ENCODE measurements at places on chromosomes 16 and 17.

DNA sequence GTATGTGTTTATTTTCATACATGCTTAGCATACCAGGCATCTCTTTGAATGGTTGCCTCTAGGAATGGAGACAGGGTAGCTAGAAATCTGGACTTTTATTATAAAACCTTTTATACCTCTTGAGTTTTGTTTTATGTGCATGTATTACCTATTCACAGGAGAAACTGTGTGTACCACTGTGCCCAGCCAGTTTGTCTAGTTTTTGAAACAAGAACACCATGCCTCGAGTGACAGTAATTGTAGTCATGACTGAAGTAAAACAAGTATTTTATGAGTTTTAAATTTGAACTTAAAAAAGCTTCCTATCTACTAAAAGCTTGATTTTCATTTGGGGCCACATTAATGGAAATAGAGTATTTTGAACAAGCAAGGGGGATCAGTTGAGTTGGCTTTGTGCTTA lies 57.4 kb downstream of the SNTB2 start:
- DNase-seq: no peak

GRCh38 chr16:81523387-81524115 lies 78.9 kb downstream of the CMIP start:
- no peak for DNase-seq

- no peak for DNase-seq
These were observed 10.2 kb upstream of the TXNDC11 start for GRCh38 chr16:11752856-11753255.

GRCh38 chr16:81804134-81804610 lies 25.1 kb downstream of the PLCG2 start:
- no peak for DNase-seq

- no peak for DNase-seq
These were observed 18.9 kb downstream of the ACSF3 start for GRCh38 chr16:89112377-89113151.

DNA sequence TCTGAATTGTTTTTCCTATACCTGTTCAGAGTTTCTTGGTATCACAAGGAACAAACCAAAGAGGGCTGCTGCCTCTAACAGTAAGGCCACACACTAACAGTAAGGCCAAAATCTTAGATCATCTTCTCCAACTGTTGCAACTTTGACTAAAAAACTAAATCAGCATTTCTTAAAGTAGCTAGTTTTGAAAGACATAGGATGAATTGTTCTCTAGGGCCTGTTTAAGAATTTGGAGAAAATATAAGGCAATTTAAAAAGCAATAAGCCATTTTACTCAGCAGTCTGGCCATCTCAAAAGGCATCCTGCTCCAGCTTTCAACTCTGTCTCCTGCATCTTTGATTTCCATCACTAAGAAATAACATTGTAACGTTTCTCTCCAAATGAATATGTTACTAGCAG lies 105.0 kb upstream of the MON1B start:
- DNase-seq: no peak

- no peak for DNase-seq
These were observed 3.7 kb upstream of the SCNN1B start for GRCh38 chr16:23298290-23298915.

- no peak for DNase-seq
These were observed 507 bp downstream of the DYNLRB2 start for GRCh38 chr16:80541306-80541694.

DNA sequence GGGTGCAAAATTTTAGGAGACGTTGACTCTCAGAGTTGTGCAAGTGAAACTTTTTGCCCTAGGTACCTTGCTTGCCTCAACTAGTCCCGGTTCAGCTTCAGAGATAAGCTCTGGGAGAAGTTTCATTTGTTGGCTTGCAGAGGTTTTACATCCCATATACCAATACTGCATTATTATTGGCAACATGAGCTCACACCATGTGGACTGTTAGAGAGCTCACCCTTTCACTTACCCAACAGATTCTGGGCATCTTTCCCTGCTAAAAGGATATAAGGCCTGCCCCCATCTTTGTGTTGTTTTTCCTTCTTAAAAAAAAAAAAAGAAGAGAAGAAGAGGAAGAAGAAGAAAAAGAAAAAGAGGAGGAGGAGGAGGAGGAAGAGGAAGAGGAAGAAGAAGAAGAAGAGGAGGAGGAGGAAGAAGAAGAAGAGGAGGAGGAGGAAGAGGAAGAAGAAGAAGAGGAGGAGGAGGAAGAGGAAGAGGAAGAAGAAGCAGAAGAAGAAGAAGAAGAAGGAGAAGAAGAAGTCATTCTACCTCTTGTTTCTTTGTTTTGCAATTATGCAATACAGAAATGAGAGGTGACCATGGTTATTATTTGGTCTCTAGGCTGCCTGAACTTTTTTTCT lies 292.6 kb upstream of the IRX3 start:
- no peak for DNase-seq

DNA sequence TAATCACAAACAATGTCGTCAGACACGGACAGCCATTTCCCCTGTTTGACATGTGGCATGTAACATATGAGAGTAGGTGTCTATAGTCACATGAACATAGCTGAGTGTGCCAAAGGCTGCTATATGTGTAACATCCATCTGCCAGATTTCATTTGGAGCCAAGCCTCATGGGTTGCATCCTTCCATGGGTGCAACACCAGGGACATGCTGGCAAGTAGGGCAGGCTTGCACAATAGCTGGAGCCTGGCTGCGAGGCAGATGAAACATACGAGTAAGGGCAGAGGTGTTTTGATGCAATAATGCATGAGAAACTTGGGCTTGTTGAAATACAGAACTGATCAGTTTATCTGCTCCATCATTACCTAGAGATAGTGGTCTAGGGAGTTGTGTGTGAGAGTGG lies 9.0 kb upstream of the ZNF689 start:
- no peak for DNase-seq

- DNase-seq: no peak
These were observed 9.8 kb upstream of the TNRC6C start for GRCh38 chr17:77948690-77949114.

GRCh38 chr16:54454616-54455015 lies 168.0 kb upstream of the IRX3 start:
- DNase-seq: no peak

DNA sequence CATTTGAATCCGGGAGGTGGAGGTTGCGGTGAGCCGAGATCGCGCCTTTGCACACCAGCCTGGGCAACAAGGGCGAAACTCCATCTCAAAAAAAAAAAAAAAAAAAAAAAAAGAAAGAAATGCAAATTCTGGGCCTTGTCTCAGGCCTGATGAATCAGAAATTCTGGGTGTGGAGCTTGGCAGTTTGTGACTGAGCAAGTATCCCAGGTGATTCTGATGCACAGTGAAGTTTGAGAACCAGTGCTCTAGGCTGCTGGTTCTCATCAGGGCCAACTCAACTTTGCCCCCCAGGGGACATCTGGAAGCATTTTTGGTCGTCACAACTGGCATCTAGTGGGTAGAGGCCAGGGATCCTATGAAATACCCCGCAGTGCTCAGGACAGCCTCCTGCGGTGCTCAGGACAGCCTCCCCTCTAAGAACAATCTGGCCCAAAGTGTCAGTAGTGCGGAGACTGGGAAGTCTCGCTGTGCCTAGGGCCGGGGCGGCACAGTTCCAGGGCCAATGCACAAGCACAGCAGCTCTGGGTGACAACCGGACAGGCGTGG lies 55.9 kb downstream of the SDK2 start:
- DNase-seq: no peak

GRCh38 chr17:9825641-9826150 lies at the start of gene GLP2R:
TSS of gene GLP2R (plus strand) at chr17:9825924. CDS start at chr17:9826064, 140 bp downstream.
- no peak for DNase-seq

DNA sequence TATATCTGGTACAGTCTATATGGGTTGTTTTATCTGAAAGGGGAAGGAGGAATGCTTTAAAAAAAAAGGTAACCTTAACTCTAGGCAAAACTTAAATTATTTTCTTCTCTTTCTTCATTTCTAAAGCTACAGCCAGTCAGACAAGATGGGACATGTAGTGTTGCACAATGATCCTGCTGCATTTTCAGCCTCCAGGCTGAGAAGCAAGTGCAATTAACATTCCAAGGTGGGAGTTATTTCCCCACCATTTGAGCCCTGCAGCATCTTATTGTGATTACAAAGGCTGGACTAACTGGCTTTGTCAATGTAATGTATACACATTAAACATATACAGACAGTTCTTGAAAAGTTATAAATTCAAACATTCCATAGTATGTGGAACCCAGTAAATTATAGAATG lies 22.6 kb upstream of the NF1 start:
- no peak for DNase-seq

DNA sequence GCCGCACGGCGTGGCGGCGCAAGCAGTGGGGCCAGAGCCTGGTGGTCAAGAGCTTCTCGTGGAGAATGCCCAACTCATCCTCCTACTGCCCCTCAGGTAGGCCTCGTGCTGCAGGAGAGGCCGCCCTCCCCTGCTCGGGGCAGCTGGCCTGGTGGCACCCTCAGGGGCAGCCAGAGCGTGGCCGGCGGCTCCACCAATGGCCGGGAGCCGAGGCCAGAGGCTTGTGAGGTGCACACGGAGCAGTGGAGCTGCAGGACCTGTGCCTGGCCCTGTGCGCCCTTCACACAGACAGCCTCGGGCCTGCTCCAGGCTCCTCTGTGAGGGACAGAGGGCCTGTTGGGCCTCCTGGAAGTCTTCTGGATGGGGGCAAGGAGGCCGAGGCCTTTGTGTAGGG lies 85.5 kb downstream of the NPIPB11 start:
- no peak for DNase-seq

GRCh38 chr16:85663891-85664321 lies 24.8 kb downstream of the GINS2 start:
- DNase-seq: no peak

GRCh38 chr16:14011001-14011400 lies 60.1 kb upstream of the MRTFB start:
- no peak for DNase-seq

- no peak for DNase-seq
These were observed 30.6 kb downstream of the MRPS23 start for GRCh38 chr17:57819285-57819684.

DNA sequence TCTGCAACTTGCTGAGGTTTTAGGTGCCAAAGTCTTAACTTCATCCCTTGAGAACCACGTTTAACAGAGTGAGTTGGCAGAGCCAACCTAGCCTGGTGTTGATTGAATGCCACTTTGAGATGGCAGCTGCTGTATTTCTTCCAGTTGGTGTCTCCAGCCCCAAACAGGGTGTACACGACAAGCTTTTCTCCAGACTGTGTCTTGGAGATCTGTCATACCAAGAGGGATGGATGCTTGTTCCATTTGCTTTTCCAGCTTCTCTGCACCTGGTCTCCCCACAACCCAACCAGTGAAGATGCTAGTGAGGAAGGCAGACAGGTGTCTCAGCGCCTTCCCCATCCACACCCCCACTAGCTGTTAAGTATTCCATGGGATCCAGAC lies 141.1 kb upstream of the HS3ST2 start:
- DNase-seq: no peak

DNA sequence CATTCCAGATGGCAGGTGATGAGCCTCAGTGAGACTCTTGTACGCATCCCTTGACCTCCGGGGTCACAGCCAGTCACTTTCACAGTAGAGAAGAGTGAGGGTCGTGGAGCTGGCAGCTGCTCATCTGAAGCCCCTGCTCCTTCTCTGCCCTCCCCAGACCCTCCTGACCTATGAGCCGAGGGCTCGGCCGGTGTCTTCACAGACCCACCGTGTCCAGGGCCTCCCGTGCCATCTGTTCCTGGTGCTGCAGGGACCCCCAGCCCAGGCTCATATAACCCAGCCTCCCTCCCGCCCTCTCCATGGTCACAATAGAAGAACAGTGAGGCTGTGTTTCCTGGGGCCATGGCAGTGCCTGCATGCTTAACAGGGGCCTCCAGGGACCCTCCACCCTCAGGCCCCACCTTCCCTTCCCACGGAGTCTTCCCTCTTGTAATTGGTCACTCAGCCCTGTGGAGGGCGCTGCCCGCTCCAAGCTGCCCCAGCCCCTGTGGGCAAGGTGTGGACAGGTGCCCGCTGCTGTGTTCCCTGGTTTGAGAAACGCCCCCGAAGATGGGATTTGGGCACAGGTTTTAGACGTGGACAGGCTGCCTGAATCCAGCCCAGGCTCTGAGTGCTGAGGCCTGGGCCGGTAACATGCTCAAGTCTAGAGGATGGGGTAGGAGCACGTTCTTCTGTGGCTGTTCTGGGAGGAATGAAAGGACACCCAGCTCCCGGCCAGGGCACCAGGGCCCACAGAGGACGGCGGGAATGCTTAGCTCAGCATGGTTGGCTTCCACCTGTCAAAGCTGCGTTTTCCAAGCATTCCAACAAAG lies 38.7 kb downstream of the ACSF3 start:
- DNase-seq: no peak

DNA sequence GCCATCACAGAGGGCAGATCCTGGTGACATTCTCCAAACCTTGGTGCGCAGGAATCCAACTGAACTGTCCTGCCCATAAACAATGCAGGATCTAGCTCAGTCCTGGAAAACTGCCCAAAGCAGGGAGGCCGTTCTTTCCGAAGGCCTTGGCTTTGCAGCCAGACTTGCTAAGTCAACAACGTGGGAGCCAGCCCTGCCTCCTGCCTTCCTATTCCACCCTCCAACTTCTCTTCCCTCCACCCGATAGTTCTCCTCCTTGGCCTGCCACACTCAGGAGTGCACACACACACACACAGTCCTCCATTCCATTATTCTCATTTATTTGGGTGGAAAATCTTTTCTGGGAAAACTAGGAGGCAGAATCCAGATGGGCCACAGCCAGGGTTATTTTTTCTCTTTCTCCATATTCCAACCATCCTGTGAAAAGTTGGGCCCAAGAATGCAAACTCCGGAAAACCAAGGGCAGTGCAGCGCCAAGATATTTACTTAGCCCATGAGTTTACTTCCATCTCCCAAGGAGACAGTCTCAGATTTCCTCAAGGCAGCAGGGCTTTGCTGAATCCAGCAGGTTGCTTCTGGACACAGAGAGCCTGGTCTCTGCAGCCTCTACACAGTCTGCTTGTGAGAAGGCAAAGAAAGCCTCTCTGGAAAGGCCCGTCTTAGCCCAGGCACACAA lies 15.8 kb downstream of the COPRS start:
- DNase-seq: no peak

- no peak for DNase-seq
These were observed 36.2 kb upstream of the CRHR1 start for GRCh38 chr17:45747911-45748310.

- no peak for DNase-seq
These were observed 179.7 kb downstream of the RAB11FIP4 start for GRCh38 chr17:31570951-31571892.

DNA sequence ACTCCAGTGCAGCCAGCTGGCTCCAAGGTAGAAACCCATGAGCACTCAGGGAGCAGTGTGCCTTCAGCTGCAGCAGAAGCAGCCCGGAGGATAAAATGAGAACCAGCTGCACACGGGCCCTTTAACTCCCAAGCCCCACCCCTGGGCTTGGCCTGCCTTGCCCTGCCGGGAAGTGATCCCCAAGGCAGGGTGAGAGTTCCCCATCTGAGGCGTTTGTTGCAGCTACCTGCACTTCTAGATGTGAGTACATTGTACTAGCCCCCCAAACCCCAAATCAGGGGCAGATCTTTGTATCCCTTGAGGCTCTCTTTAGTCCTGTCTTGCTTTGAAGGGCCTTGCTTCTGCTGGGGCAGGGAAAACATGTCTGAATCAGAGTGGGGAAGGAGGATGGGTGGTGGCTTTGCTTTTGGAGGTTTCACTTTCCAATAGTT lies at the start of gene MVP:
Gene MVP, plus strand, starts transcription at position 192 of the 431 bp plus-strand sequence. CDS start 10,088 bp downstream, outside the sequence.
- DNase-seq: no peak

GRCh38 chr16:20879175-20880040 lies 20.8 kb downstream of the DCUN1D3 start:
- no peak for DNase-seq
